Lung (tissue), 17 donors: ENCODE measurements at places on chromosomes 6 and 20. TPM values are rescaled to one million over a fixed set of nuclear protein-coding genes. Genes with fewer than 3 reads are reported as not detected.
A peak's percentile ranks its signal among the peaks of the same experiment; 100 is the strongest.

DNA sequence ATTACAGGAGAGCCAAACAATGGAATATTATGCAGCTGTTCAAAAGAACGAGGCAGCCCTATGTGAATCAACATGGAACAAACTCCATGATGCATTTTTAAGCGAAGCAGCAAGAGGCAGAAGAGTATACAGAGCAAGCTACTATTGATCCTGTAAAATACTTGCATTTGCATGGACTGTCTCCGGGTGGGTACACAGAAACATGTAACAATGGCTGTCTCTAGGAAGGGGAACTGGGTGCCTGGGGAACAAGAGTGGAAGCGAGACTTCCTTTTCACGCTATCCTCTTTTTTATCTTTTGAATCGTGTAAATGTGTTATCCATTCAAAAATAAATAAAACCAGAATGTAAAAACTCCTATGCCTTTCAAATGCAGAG lies 93.3 kb upstream of the SIRPA start:
- no peak for DNase-seq

GRCh38 chr20:7657569-7657968 lies 282.7 kb downstream of the HAO1 start:
- DNase-seq: no peak

The TMEM200A gene
- polyA plus RNA-seq: 6.4 TPM

The TULP1 gene
- 0.05 TPM for polyA plus RNA-seq

The FRMD1 gene
- 0.02 TPM for polyA plus RNA-seq

- no peak for DNase-seq
Observed at GRCh38 chr20:9510911-9511310, 3.5 kb upstream of the LAMP5 start.

DNA sequence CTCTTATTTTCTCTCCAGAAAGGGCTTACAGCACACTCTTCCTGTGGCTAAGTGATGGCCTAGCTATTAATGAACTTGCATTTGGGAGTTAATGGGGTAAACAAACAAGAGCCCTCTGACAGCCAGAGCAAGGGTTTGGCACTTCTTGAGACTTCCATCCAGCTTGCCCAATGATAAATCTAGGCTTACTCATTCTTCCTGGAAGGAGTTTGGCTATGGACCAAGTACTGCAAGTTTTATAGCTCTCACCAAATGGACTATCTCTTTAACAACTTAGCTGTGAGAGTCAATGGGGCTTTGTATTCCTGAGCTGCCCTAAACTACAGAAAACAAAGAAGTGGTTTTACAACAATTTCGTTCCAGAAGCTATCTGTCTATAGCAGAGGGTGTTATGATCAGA lies 16.7 kb upstream of the PI3 start:
- DNase-seq: peak; percentile 63

The FAXC gene
- 4.0 TPM for polyA plus RNA-seq

The HCRTR2 gene
- not detected for polyA plus RNA-seq

- no peak for DNase-seq
Observed at GRCh38 chr20:1440024-1440423, 26.6 kb downstream of the NSFL1C start.
